Right forelimb (tissue), 1 donor: ENCODE measurements at places on chromosomes 11 and 22.
A peak's percentile ranks its signal among the peaks of the same experiment; 100 is the strongest.

- DNase-seq = peak; percentile 30
Observed at GRCh38 chr22:32564170-32565001, 89.8 kb downstream of the FBXO7 start.

- no peak for DNase-seq
Observed at GRCh38 chr11:10529279-10529678, 11.7 kb downstream of the RNF141 start.

- DNase-seq = no peak
Observed at GRCh38 chr22:28002181-28002700, 83.2 kb upstream of the PITPNB start.

DNA sequence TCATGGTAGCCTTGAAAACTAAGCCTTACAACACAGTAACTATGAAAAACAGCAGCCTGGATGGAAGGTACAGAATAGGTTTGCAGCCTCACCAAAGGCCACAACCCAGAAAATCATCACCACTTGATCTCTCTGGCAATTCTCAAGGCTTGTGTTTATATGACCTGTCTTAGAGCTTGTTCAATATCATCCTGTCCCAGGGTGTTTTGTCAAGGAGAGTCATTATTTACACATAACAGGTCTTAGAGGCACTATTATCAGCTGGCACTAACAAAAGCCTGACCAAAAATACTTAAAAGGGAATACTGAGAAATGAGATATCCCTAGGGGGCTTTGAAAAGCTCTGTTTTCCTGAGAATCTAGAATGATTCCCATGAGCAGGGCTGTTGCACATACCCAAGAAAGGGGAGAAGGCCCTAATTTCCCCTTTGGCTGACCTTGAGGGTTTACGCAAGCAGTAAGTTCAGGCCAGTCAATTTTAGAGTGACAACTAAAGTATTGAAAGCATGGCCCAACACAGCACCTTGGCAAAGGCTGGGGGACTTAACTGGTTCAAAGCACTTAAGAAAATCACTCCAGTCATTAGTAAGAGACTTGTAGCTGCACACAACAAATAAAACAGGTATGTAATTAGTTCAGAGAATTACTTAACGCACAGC is 7.9 kb downstream of the SC5D start:
- no peak for DNase-seq

DNA sequence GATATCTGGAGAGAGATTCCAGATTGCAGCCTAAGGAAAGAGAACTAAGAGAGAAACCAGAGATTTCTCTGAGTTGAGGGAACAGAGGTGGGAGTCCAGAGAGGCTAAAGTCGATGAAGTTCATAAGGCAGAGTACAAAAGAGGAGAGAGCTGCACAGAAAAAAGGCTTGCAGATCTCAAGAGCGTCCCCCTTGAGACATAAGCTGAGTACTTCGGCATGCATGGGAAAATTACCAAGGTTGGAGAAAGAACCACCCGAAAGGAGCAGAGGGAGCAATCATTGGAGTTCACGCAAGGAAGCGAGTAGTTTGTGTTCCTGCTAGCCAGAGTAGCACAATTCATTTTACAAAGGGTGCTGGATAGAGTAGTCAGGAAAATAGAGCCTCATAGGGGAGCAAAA is 293.5 kb downstream of the TMEM135 start:
- no peak for DNase-seq

DNA sequence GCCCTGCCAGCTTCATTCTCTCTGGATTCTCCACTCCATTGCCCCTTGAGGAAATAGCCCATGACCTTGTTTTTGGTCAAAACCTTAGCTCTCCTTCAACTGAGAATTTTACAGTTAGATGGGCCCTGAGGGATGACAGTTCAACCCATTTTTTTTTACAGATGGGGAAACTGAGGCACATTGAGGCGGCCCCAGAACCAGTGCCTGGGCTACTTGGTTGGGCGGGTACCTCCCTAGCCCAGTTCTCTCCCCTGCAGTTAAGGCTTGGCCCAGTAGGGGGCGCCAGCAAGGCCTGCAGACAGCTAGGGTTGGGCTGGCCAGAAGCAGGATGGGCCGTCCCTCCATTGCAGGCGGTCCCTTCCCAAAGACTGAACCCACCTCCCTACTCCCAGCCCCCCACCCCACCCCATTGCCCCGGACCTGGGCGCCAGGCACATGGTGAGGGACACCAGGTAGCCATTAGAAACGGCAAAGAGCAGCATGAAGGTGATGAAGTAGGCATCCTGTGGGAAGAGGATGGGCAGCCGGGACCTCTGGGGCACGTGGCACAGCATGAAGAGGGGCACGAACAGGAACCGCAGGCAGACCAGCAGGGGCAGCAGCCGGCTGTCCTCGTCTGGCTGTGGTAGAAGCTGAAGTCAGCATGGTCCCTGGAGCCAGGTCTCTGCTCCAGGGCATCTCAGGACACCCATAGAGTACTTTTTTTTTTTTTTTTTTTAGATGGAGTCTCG is 7.6 kb downstream of the SLC29A2 start:
- peak; percentile 63 for DNase-seq

GRCh38 chr11:13261591-13262061 is 16.0 kb upstream of the BMAL1 start:
- DNase-seq = no peak

DNA sequence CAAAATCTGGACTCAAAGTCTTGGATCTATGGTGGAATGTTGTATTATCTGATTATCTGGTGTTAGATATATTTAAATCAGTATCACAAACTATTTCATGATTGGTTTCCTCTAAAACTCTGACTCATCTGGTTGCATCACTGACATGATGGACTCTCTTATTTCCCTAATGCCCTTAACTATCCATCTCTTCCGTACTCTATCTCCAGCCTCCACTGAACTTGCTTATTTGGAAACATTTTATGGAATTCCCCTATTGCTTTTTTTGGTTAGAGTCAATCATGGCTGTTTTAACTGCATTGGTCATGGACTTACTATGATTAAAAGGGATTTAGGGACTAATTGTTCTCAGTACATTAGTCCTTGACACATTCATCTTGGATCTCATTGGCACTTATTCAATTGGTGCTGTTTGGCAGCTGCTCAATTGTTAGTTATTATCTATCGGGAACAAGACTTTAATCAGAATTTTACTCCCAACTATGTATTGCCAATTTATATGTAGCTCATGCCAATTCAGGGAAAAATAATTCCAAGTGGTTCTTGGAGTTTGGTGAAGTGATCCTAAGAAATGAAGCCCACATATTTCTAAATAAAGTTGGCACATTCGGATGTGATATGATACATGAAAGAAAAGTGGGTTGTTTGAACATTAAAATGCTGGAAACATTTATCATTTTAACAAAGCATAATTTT is 942.0 kb upstream of the CCDC90B start:
- DNase-seq = no peak

- no peak for DNase-seq
Observed at GRCh38 chr11:108199446-108200321, 22.8 kb downstream of the NPAT start.

- no peak for DNase-seq
Observed at GRCh38 chr11:78138291-78138690, 1.1 kb downstream of the ALG8 start.

DNA sequence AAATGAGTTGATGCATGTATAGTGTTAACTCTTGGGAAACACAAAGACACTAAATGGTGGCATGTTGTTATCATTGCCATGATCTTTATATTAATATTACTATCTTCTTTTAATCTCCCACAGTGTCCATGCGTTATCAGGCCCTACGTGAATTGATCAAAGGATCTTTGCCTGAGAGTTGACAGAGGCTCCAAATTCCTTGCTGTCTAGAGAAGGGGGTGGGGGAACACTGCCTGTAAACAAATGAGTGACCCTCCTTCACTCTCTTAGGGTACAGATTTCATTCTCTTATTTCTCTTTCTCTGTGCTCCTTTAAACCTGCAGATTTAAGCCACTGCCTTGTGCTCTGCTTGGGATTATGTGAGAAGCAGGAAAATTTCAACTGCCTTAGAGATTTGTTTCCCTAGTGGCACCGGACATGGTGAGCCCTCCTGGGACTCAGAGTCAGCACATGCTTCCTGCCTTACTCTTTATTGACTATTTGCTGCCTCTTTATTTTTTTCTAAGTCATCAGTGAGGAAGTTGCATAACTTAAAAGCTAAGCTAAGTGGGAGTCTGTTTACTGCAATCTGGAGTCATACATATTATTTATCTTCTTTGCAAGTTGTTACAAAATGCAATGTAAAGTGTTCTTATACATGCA is 122.9 kb downstream of the MAML2 start:
- DNase-seq = no peak

DNA sequence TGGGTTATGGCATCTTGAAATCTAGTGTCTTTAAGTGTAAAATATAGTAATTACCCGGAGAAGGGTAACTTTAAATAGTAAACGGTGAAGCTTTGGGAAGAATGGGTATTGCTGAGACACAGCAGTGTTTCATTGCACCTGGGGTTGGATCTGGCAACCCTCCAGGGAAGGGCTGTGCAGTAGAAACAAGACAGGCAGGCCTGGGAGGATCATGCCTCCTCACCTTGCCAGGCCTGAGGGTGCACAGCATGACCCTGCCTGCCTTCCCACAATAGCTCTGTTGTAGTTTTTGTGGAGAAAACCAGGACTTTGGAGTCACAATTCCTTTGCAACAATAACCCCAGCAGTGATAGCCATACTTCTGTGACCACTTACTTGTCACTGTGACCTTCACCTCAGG is 64.6 kb upstream of the ADSL start:
- DNase-seq = no peak

- DNase-seq = no peak
Observed at GRCh38 chr11:10725114-10725906, 25.7 kb upstream of the CTR9 start.

DNA sequence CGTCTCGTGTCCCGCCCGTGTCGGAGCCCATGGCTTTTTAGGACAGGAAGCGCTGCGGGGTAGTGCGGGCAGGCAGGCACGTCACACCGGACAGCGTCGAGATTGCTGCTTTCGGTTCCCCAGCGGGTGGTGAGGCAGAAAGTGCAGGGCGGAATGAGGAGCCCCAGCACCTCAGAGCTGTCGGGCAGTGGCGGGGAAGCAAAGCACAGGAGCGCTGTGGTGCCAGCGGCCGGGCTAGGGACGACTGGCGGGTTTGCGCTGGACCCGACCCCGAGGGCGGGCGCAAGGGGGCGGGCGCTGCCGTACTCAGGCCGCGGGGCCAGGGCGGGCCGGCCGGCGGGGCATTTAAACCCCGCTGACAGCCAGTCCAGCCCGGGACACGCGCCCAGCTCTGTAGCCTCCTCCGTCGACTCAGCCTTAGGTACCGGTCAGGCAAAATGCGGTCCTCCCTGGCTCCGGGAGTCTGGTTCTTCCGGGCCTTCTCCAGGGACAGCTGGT is at the start of gene SLC37A2:
Gene SLC37A2 (plus strand): TSS at position 375 of the 498 bp plus-strand sequence. CDS start 63 bp downstream, at position 438.
- peak; percentile 75 for DNase-seq

DNA sequence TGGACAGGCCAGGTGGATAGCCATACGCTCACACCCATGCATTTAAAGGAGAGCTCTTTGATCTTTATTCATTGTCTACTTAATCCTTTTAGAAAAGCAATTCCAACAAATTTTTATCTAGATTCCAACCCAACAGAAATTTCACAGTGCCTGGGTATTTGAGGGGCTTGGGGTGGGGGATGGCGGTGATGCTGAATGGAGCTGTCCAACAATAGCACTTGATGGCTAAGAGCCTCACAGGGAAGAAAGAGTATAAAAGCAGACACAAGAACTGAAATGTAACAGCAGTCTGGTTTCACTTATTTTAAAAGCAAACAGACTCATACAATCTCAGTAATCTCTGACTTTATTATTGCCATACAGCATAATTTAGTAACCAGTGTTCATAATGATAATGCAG is 101.8 kb upstream of the SORL1-AS1 start:
- DNase-seq = no peak

- DNase-seq = no peak
Observed at GRCh38 chr11:128323381-128323780, 264.0 kb downstream of the ETS1 start.

DNA sequence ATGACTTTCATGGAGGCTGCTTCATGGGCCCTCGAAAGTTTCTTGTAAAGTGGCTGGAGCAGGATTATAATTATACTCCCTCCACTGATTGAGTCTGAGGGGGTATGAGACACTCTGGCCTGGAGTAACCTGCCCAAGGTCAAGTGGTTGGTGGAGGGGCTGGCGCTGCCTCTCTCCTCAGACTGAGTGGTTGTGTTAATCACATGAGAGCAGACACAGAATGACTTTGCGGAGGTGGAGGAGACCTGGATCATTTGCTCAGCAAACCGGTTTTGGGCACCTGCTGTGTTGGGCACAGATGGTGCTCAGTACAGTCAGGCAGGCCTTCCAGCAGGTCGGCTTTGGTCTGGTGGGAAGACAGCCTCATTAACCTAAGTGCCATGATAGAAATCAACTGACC is 11.8 kb downstream of the BCR start:
- no peak for DNase-seq

- no peak for DNase-seq
Observed at GRCh38 chr11:33959855-33960400, 68.1 kb upstream of the LMO2 start.

DNA sequence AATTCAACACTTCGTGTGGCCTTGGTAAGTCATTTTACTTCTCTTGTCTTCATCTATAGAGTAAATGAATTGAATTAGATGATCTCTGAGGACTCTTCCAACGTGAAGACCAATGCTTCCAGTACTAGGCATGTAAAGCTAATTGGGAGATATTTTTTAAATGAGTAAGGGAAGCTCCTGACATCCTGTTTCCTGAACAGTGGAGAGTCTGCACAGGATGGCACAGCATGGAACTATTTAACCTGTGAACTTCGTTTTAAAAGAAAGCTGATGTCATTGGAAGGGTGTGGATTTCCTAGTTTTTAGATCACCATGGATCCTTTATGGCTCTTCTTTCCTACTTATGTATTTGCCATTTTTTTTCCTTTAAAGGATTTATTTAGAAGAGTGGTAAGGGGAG is 48.4 kb upstream of the HSD17B12 start:
- DNase-seq = no peak

DNA sequence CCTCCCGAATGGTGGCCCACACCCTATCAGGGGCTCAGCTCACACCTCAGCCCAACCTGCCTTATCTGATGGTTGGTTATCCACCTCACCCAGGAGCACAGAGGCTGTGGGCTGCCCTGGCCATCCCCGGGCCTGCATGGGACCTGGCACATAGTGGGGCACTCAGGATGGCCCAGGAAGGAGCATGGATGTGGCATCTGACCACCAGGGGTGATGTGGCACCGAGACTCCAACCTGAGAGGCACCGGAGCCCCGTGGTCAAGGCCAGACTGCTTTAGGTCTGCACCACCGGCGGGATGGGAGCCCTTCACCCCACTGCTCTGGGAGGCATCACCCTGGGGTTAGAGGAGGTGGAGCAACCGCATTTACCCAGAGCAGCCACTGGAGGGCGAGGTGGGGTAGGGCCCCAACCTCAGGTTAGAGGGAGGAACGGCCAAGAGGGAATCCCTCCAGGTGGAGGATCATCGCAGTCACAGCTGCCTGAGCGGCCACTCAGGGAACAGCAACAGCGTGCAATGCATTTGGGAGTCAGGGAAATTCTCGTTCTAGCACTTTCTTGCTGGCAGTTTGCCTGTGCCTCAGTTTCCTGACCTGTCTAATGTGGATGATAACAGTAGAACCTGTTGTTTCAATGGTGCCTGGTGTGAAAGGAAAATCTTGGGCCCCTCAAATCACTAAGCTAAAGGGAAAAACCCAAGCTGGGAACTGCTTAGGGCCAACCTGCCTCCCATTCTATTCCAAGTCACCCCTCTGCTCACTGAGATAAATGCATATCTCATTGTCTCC is 52.9 kb upstream of the CARS1 start:
- peak; percentile 36 for DNase-seq
